Activated CD4-positive, CD25-positive, alpha-beta regulatory T cell treated with anti-CD3 and anti-CD28 coated beads, Interleukin-2, amount 50 U/mL, for 72 hours (primary cell): ENCODE measurements at places on chromosomes 2 and 18.

- no peak for DNase-seq
Observed at GRCh38 chr2:72727356-72727755, 98.5 kb downstream of the EXOC6B start.

GRCh38 chr2:37405781-37406180, 61.4 kb downstream of the QPCT start:
- no peak for DNase-seq

- no peak for DNase-seq
Observed at GRCh38 chr2:97354576-97354975, 235.1 kb downstream of the ANKRD36B start.

DNA sequence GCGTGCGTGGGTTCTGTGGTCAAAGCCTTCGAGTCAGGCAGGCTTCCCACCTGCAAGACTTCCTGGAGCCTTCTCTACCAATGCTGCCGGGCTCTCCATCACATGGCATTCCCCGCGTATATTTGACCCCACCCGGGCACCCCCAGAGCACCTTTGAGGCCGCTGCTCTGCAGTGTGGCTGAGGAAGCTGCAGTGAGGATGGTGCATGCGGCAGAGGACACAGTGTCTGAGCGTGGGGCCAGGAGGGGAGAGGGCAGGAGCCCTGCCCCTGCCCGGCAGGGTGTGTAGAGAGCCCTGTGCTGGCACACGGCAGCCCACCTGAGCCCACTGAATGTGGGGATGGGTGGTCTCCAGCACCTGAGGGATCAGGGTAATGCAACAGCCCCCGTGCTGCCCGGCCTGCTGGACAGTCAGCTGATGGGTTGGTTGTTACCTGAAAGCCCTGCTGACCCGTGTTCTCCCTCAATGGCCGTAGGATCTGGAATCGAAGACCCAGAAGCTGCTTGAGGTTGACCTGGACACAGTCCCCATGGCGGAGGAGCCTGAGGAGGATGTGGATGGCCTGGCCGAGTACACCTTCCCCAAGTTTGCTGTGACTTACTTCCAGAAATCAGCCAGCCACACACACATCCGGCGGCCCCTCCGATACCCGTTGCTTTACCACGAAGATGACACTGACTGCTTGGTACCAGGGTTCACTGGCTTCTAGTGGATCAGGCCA, 36.8 kb upstream of the GPR17 start:
- DNase-seq, result no peak

DNA sequence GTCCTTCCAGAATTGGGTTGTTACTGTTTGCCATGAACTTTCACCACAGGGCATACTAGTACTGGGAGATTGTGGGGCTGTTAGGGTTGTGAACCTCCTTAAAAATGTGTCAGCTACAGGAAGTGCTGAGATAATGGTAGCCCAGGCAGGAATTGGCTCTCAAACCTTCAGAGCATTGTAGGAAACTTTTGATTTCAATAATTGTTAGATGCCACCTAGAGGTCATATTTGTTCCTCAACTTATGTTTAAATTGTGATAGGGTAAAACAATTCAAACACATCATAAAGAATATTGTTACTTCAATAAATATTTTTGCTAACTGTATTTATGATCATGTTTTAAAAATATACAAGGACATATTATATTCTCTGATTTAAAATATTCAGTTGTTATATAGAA, 594.6 kb downstream of the ADCYAP1 start:
- DNase-seq, result no peak

- no peak for DNase-seq
Observed at GRCh38 chr2:69827796-69828540, 1.5 kb upstream of the GMCL1 start.

DNA sequence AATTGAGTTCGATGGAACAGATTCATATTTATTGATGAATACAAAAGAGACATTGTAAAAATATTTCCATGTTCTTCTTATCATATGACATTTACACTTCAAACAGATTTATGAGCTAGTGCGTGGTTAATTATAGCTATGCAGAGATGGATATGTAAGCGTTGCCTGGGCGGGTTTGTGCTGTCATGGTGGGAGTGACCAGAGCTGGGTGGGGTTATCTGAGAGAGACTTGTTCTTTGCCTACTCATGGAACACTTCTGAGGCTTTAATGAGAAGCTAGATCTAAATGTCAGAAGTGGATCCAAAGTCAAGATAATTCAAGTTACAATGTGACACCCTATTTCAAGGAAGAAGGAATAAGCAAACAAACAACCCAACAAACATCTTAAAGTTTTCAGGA, 162.3 kb upstream of the ZEB2 start:
- no peak for DNase-seq

DNA sequence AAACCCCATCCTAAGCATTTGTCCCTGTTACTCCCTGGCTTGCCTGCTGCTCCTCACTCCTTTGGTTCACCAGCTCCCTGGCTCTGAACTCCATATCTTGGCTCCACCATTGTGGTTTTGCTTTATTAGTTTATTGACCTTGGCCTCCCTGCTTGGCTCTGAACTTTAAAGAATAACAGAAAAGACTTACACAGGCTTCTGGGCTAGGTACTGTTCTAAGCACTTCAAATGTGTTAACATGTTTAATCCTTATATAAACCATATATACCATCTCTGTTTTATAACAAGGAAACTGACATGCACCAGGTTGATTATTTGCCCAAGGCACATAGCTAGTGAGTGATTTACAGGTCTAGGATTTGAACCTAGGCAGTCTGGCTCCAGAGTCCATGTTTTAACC, 149.7 kb upstream of the CAPN13 start:
- DNase-seq, result no peak

DNA sequence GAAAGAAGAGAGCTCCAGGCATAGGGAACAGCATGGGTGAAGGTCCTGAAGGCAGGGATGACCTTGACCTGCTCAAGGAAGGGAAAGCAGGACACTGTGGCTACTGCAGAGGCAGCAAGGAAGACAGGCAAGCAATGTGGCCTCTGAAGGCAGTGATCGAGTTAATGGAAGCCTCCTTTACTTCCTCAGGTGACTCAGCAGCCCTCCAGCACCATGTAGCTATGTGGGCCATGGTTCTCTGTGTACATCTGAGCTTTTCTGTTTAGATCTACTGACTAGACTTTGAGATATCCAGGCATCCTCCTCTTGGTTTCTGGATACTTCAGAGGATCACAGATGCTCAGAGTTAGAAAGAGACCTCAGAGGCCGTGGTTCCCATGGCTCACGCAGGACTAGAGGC, 107.3 kb upstream of the PID1 start:
- no peak for DNase-seq

- no peak for DNase-seq
Observed at GRCh38 chr2:176445956-176446355, 176.7 kb downstream of the MTX2 start.

GRCh38 chr18:21743166-21743832, 2.7 kb downstream of the MIB1 start:
- DNase-seq, result no peak

- no peak for DNase-seq
Observed at GRCh38 chr2:50401772-50402653, 629.9 kb downstream of the NRXN1 start.

- no peak for DNase-seq
Observed at GRCh38 chr2:216071111-216071851, 10.3 kb downstream of the PECR start.

- no peak for DNase-seq
Observed at GRCh38 chr18:45657357-45658335, 42.4 kb downstream of the SLC14A2 start.

GRCh38 chr2:126644630-126645191, 11.2 kb upstream of the GYPC start:
- DNase-seq, result no peak

DNA sequence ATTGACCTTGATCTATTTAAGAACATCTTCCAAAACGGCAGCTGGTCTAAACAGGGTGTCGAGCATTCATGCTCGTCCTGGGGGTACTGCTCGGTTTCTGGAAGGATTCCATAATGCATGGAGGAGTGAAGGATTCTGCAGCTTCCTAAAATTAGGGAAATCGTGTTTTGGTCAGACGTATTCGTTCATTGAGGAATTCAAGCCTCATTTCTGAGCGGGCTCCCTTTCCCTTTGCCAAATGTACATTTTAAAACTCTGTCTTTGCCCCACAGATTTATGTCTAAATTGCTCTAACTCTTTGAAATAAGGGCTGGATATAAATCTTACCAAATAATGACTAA, 144.0 kb downstream of the BCL11A start:
- DNase-seq, result no peak

GRCh38 chr2:106232638-106233349, 38.7 kb upstream of the UXS1 start:
- no peak for DNase-seq

DNA sequence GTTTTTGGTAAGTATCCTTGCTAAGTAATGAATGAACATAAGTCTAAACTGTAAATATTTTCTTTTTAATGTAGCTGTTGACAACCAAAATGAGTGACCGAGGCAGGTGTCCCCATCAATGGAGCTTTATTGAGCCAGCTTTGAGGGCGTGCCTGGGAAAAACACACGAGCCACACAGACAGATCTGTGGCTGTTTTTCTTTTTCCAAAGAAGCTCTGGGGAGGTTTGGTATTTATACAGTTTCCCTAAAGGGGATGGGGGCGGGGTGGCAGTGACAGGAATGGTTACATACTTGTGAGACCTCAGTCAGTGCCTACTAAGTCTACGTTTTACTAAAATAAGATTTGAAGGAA, 11.2 kb downstream of the DBI start:
- DNase-seq, result no peak

- DNase-seq, result no peak
Observed at GRCh38 chr2:9565436-9566153, 10.0 kb upstream of the ADAM17 start.

DNA sequence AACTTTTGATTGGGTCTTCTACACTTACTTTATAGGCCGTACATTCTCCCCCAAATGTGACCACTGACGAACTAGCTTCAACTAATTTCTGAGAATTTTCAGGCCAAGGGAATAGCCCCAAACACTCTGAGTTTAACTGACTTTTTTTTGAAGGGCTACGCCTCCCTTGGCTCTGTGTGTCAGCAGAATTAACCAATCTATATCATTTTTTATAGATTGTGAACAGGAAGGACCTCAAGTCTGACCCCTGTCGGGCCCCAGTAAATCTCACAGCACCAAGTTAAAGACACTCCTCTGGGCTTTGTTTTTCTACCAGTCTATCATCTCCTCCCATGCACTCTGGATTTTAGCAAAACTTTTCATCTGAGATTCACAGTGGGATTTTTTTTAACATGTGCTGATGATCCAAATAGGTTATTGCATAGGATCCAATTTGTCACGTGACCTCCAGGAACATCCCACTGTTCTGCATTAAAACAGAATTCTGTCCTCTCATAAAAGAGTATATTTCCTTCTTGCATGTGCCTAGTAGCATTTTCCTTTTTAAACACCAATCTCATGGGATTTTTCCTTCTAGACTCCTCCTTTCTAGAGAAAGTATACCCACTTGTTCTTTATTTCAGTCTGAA, 307.1 kb downstream of the OSR1 start:
- no peak for DNase-seq

GRCh38 chr2:138516030-138516704, 14.6 kb downstream of the SPOPL start:
- no peak for DNase-seq

DNA sequence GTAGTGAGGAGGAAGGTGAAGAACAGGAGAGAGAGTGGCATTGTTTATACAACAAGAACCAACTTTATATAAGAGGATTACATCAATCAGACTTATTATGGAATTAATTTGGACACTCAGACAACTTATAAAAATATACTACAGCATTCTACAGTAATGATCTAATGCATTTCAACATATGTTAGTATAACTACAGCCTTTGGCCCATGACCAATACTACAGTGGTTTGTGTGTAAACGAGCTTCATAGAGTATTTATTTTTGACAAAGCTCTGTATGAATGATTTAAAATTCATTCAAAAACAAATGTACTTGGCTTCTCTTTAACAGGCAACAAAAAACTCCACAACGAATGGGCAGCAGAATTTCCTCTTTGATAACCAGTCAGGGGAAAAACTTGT, 72.8 kb downstream of the ZNF521 start:
- no peak for DNase-seq

GRCh38 chr2:213015387-213016165, 135.8 kb downstream of the IKZF2 start:
- DNase-seq, result no peak

GRCh38 chr2:135839713-135840112, 2.7 kb upstream of the LCT start:
- no peak for DNase-seq

DNA sequence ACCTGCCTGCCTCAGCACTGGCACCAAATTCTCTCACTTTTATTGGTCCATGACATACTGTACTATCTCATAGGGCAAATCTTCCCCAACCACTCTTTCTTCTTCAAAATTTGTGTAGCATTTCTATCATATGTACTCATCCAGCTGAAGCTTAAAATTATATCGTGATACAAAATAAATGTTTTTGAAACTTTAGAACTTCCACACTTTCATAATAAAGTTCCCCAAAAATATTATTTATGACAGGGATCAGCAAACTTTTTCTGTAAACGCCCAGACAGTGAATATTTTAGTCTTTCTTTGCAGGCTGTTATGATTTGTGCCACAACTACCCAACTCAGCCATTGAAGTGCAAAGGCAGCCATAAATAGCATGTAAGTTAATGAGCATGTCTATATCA, 76.2 kb upstream of the POU3F3 start:
- no peak for DNase-seq

DNA sequence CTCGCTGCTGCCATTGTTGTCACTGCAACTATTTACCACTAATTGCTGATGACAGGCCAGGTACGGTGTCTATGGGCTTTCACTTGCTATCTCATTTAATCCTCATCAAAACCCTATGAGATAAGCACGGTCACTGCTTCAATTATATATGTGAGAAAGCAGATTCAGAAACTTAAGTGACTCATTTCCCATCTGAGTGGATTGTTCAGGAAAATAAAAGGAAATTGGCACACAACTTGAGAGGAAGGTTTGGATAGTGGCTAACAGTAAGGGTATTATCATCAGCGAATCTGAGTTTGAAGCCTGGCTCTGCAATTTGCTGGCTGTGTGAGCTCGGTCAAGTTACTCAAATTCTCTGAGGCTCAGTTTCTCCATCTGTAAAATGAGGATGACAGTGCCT, 196.0 kb downstream of the KCNS3 start:
- no peak for DNase-seq

DNA sequence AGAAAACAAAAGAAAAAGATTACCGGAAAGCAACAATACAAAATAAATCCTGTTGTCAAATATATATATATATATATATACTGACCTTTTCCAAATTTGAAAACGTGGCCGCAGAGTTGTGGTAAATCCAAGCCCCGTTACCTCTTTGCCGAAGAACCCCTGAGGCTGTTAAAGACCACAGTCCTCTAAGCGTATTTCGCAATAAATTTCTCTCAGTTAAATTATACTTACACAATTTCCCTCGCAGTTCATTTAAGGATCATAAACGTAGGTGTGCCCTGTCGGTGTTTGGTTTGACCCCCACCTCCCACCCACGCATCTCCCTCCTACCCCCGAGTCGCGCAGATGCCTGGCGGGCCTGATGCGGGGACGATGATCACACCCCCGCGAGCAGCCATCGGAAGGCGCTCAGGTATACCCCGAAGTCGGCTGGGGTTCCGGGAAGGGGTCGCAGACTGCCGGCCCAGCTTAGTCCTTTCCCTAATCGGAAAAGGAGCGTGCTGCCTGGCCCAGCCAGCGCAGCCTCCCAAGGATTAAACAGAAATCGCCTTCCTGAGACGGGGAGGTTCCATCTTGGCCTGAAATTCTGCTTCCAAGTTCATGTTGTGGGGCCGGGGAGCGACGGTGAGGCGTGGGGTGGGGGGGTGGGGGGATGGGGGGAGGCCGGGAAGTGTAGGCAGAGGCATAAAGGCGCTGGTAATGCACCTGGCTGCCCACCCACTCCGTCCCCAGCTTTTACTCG, 2.9 kb upstream of the MEIS1 start:
- no peak for DNase-seq
